ENCODE measurements at places on chromosomes 4 and X.

- no peak for DNase-seq
Measured at GRCh38 chr4:153502584-153502983, 36.4 kb downstream of the TMEM131L start.

DNA sequence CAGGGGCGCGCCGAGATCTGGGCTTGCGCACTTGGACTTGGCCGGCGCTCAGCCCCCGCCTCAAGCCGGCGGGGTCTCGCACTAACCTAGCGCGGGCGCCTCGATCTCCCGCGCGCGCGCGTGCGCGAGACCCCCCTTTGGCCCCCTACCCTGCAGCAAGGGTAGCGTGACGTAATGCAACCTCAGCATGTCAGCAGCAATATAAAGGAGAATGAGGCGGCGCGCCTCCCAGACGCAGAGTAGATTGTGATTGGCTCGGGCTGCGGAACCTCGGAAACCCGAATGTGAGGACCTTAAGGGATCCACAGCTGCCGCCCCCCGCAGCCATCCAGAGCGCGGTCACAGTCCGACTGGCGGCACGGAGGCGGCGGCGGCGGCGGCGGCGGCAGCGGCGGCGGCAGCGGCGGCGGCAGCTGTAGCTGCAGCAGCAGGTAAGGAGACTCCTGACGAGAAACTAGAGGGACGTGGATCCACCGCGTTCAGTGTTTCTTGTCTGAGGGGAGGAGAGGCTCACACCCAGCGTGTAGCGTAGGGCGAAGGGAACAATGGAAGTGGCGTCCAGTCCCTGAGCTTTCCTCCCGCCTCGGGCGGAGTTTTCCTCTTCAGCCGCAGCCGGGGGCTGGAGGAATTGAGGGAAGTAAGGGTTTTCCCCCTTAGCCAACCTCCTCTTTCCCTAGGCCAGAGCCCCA is at the start of the genes SATL1 and ZNF711:
TSS of gene SATL1 (minus strand) at position 19 of the 689 bp plus-strand sequence. CDS start 134,811 bp downstream, outside the sequence.
TSS of gene ZNF711 (plus strand) at position 231 of the 689 bp plus-strand sequence. CDS start 3,582 bp downstream, outside the sequence.
- no peak for DNase-seq

GRCh38 chr4:48032721-48033120 is 16.1 kb downstream of the NIPAL1 start:
- peak; percentile 30 for DNase-seq

DNA sequence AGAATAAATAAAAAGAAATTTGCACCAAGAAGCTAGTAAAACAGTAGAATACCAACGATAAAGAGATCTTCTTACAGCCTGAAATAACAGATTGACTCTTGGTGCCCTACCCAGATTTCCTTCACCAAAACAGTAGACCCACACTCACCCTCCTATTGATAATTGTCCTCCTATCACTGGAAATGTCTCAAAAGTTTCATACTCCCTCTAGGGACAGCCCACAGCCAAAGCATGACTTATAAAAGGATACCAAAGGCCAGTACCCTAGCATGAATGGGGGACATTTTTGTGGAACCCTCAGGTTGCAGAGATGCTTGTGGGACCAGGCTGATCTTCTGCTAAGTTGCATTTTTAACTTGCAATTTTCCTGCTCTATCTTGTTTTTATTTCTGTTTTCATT is 104.1 kb downstream of the INPP4B start:
- DNase-seq = no peak

GRCh38 chr4:893276-893994 is 38.7 kb downstream of the GAK start:
- no peak for DNase-seq

DNA sequence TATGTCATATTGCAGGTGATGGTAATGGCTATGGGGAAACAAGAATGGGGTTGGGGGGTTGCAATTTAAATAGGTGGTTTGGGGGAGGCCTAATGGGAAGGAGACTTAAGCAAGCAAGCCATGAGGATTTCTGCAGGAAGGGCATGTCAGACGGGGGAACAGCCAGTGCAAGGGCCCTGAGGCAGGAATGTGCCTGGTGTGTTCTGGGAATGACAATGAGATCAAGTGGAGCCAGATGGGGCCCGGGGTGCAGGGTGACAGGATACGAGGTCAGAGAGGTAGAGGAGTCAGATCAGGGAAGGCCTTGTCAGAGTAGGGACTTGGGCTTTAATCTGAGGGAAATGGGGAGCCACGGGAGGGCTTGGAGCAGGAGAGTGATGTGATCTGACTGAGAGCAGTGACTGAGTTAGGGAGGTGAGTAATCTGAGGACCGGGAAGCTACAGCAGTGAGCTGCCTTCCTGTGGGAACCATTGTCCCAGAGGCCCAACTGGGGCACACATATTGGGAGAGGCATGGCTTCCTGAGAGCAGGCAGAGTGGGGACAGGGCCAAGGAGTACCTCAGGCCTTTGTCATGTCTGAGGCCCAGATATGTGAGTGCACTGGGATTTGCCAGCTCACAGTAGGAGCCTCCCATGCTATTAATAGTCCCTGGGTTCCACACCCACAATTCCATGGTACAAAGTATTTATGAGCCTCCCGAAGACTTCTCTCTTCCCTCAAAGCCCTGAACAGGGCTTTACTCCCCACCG is 139.8 kb downstream of the BCOR start:
- peak; percentile 64 for DNase-seq

DNA sequence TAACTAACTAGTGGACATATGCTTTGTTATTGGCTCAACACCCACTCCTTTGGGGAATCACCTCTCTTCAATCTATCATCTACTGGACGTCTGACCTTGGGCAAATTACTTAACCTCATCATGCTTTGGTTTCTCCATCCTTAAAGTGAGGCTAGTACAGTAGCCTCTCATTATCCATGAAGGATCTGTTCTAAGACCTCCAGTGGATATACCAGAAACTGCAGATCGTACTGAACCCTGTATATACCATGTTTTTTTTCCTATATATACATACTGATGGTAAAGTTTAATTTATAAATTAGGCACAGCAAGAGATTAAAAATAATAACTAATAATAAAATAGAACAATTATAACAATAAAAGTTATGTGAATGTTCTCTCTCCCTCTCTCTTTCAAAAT is 56.2 kb downstream of the HMGB3 start:
- no peak for DNase-seq

DNA sequence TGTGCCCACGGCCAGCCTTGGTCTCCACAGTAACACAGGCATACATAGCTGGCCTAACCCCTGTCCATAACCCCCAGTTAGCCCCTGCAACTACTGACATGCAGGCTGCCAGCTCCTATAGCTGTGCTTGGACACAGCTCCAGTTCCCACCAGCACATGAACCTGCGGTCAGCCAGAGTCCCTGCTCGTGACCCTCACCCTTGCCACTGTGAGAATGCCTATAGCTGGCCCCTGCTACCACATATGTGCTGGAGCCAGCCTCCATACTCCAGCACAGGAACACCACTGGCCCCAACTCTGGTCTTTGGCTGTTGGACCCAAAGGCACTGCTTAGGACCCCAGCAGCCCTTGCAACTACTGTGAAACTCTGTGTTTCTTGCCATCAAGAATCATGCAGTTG is 930.9 kb downstream of the ADGRL3 start:
- DNase-seq = no peak

DNA sequence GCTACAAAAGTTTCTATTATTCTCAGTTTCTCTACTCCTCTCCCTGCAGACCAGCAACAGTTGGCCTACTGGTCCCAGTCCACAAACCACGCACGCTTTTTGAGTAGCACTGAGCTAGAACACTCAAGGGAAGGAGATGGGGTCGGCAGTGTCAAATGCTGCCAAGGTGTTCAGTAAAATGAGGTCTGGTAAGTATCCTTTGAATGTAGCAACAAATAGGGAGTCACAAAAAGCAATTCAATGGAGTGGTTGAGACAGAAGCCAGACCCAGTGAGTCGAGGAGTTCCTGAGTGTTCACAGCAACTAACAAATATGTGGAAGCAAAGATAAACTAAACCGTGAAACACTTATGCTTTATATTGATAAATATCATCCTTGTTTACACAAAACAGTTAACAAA is 355.7 kb downstream of the MID1IP1 start:
- DNase-seq = no peak

- peak; percentile 9 for DNase-seq
Measured at GRCh38 chrX:148815218-148815961, 315.0 kb downstream of the AFF2 start.

GRCh38 chr4:170138580-170139194 is 48.9 kb upstream of the AADAT start:
- peak; percentile 83 for DNase-seq

DNA sequence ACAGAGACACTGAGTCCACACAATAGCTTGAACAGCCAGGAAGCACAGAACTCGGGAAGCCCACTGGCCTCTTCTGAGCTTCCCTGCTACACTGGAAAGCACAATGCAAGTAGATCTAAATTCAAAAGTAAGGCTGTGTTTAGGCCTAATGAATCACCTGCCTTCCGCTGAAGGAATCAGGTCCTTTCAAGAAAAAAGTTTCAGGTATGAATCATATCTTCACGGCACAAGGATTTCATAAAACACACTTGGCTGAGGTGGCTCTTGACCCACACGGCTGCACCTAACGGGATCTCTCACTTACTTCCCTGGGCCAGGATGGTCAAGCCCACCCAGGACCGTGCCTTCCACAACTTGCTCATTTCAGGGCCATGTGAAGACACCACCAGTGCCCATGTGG is 59.3 kb downstream of the IRF2 start:
- no peak for DNase-seq

- no peak for DNase-seq
Measured at GRCh38 chrX:48504261-48504660, 4.5 kb upstream of the PORCN start.

GRCh38 chr4:139144161-139144859 is 32.7 kb downstream of the ELF2 start:
- peak; percentile 69 for DNase-seq

DNA sequence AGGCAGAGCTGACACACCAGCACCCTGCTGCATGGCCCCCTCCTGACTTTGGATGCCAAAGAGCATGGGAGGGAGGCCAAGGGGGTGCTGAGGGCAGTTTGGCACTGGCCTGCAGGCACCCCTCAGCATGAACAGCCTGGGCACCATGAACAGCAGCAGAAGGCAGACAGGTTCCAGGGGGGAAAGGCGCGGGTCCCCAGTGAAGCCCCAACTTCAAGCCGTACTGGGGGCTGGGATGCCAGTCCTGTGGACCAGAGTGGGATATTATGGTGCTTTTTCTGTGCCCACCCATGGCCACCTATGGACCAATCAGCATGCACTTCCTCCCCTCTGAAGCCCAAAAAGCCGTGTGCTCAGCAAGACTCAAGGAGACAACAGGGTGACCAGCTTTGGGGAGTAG is 389.9 kb downstream of the TEX13C start:
- no peak for DNase-seq

GRCh38 chr4:159363361-159363760 is 260.5 kb downstream of the RAPGEF2 start:
- no peak for DNase-seq

DNA sequence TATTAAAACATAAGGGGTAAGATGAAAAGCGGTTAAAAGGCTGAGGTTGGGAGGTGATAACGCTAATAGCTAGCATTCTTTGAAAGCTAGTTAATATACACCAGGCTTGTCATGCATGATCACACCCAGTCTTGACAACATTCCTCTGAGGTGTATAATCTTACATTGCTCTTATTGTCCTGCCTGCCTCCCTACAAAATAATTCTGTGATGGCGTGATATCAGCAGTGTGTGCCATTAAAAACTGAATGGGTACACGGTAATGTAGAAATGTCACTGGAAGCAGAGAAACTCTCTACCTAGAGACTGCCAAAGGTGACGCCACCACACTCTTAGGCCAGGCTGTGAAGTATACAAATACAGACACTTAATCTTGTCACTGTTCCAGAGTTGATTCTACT is 68.1 kb downstream of the DIAPH2 start:
- no peak for DNase-seq

- no peak for DNase-seq
Measured at GRCh38 chrX:131725001-131725654, 181.3 kb downstream of the OR13H1 start.

GRCh38 chr4:89036535-89036934 is 20.4 kb downstream of the FAM13A start:
- no peak for DNase-seq

DNA sequence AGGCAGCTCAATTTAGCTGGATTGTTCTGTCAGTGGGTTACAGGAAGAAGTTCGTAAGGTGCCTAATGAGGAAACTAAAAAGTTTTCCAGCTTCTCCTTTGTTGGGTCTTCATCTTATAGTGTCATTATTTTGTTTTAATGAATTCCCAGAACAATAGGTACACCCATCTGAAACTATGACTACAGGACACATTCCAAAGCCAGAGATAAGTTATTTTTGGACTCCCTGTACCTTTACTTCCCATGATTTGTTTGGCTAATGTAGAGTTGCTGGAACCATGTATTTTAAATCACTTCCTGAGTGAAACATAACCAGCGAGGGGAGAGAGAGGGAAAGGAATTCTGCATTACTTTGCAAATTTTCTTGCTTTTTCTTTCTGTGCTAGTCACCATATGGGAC is 114.0 kb downstream of the CLCN5 start:
- DNase-seq = peak; percentile 45

DNA sequence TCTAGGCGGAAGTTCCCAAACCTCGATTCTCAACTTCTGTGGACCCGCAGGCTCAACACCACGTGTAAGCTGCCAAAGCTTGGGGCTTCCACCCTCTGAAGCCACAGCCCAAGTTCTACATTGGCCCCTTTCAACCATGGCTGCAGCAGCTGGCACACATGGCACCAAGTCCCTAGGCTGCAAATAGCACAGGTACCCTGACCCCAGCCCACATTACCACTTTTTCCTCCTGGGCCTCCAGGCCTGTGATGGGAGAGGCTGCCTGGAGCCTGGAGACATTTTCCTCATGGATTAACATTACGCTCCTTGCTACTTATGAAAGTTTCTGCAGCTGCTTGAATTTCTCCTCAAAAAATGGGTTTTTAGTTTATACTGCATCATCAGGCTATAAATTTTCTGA is 479.5 kb downstream of the PCDH7 start:
- DNase-seq = no peak

DNA sequence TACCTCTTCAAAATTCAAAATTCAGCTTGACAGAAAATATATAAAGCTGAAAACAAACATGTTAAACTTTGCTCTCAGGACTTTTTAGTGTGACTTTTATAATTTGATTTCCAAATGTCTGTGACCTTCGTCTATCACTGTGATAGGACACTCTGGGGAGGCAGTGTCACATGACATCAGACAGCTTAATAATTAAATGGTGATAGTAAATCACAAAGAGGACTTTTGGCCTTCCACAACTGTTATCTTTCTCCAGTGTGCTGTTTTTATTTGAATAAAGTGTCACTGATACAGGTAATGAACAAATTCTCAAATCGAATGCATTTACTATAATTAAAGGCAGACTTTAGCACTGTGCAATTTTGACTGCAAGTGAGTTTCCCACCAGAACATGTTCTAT is 83.1 kb downstream of the MID1 start:
- no peak for DNase-seq

DNA sequence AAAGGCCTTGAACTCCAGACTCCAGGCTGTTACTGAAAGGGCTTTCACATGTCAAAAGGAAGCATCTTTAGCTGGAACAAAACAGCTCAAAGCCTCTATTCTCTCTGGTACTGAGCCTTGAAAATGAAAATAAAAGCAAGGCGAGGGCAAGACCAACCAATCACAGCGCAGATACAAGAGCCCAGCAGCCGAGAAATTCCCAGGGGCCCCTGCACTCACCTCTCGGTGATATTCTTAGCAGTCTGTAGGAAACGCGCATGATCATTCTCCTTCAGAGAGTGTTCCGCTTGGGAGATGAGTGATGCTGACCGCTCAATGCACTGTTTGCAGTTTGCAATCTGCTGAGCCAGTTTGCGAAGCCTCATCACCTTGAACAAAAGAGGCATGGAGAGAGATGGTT is 138.1 kb downstream of the MID1 start:
- DNase-seq = no peak
